ENCODE measurements at places on chromosomes 1 and 21.

- DNase-seq = no peak
These were observed at the start of gene OLFM3 for GRCh38 chr1:101996825-101997465. Gene OLFM3, minus strand, starts transcription at chr1:101996926.

DNA sequence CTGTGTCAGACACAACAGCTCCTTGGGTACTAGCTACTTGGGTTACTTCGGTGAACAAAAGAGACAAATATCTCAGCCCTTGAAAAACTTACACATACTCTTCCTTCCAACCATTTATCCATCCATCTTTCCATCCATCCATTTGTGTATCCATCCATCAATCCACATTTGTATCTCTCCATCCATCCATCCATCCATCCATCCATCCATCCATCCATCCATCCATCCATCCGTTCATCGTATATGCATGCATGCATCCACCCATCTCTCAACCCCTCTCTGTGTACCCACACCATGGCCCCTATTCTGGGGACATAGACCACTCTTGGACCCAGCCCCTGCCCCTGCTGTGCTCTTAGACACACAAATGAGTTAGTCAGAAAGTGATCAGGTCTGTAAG lies 40.2 kb downstream of the FAAH start:
- no peak for DNase-seq

DNA sequence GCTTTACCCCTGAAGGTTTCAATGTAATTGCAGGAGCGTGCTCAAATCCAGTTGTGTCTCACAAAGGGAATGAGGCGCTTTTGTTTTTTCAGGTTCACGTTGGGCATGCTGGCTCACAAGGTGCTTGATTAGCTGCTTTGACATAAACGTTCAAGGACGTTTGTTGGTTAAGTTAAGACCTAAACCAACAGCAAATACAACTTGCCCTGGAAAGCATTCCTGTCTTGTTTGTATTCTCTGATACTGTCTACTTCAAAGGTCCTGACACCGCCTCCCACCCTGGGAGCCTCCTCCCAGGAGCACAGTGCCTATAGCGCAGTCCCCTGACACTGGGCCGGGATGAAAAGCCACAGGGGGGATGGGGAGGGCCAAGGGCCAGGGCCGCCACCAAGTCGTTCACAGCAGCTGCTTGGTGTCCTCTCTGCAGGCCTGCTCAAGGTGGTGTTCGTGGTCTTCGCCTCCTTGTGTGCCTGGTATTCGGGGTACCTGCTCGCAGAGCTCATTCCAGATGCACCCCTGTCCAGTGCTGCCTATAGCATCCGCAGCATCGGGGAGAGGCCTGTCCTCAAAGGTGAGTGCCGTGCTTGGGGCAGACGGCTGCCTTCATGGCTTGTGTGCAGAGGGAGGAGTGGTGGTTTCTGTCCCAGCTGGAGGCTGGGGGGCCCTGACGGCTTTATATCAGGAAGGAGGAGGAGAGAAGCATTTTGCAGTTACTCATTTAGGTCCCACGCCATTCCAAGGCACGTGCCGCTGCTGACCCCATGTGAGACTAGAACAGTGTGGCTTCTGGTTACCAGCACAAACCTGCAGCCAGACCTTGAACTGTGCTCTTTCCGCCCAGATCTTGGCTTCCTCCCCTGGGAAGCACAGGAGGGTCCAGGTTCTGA lies 6.1 kb downstream of the FAM3B start:
- DNase-seq = no peak

DNA sequence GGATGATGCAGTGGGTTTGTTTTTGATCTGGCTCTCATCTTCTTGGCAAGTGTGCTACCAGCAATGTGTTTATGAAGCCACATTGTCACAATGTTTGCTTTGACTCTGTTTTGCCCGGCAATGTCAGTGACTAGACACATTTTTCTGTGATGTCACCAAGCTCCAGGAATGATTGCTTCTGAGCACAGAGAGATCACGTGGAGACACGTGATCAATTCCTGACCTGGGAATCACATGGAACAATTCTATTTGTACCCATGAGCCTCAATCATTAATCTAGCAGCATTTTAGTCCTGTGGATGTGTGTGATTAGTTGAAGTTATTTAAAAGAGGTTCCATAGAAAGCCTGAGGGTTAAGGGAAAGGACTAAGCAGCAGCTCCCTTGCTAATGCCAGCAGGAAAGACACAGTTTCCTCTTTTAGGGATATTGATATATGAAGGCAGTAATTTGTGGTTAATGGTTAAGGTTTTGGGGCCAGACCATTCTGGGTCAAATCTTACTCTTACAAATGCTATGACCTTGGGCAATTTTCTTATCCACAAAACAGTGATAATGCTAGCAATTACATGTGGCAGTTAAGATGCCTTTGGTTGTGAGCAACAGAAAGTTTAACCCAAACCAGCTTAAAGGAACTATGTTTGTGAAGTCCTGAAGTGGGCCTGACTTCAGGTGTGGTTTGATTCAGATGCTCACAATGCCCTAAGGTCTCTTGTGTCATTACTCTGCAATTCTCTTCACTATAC lies 59.0 kb downstream of the FASLG start:
- peak; percentile 11 for DNase-seq
